ENCODE measurements at places on chromosomes 5 and 9.
A peak's percentile ranks its signal among the peaks of the same experiment; 100 is the strongest.

GRCh38 chr9:110141227-110141793, 66.6 kb downstream of the C9orf152 start:
- DNase-seq: no peak

DNA sequence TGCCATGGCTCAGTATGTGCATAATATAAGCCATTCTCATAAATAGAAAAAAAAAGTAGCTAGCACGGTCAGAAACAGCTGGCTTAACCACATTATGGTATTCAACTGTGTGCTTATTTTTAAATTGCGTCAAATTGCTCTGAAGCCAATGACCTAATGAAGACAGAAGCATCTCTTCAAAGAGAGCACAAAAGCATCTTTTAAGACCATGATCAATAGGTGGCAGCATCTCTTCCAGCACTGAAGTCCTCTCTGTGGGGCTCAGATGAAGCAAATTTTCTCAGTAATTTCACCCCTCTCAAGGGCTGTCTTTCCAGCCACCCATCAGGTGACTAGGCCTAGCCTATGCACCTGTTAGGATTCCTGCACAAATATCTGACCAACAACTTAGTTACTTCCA, 251.4 kb downstream of the GLIS3 start:
- DNase-seq: no peak

DNA sequence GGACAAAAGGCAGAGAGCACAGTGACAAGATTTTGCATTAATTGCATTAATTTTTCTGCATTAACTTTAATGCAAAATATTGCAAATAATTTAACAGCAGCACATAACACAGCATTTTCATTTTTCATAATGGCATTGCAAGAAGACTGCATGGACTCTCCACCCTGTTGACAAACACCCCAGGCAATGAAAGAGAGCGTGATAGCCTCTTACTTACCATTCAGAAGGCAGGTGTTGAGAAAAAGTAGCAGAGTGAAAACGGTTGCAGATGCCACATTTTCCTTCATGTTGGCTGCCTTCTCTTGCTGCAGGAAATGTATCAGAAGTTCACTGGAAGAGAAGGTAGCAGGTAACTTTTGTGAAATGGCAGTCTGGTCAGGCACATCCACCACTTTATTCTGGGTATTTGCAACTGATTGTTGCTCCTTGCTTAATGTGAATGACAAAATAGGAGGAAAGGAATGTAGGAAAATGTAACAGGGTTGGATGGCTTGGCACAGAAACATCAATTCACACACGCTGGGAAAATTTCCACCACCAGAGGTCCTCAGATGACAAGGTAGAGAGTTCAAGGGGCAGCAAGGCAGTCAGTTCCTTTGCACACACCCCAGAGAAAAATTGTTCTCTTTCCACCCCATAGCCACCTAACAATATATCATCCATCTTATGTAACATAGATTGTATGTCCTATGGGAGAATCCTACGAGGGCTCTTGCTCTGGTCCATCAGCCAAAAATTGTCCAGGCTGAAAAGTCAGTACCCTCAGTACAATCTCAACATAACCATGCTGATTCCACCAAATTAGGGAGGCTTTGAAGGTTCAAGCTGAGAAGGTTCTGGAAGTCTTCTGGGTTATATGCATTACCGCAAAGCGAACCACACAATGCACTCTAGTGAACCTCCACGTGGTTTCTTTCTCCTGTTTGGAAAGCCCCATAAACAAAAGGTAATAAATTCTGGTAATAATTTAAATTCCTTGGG, 41.9 kb upstream of the AGXT2 start:
- peak; percentile 2 for DNase-seq

- DNase-seq: no peak
Observed at GRCh38 chr5:31033295-31033694, 160.2 kb upstream of the CDH6 start.

GRCh38 chr5:42875785-42876374, 64.2 kb upstream of the SELENOP start:
- DNase-seq: no peak

DNA sequence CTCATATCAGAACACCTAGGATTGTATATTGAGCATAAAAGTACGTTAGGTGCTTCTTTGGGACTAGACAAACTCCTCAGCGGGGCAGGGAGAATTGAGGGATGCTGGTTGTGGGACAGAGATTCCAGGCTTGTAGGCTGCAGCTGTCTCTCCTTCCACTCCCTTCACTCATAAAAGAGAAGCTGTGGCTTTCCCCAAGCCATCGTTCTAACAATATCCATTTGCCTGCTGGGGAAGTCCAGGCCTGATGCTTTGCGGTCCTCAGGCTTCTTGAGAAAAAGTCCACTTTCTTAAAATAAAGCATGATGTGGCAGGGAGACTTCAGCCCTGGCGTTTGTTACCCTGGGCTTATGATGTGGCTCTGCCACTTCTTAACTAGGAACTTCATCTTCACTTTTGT, 129.3 kb upstream of the OSMR start:
- no peak for DNase-seq

- DNase-seq: no peak
Observed at GRCh38 chr5:59600153-59600552, 293.4 kb downstream of the PDE4D start.

GRCh38 chr9:98877311-98877710, 66.4 kb upstream of the COL15A1 start:
- DNase-seq: no peak

DNA sequence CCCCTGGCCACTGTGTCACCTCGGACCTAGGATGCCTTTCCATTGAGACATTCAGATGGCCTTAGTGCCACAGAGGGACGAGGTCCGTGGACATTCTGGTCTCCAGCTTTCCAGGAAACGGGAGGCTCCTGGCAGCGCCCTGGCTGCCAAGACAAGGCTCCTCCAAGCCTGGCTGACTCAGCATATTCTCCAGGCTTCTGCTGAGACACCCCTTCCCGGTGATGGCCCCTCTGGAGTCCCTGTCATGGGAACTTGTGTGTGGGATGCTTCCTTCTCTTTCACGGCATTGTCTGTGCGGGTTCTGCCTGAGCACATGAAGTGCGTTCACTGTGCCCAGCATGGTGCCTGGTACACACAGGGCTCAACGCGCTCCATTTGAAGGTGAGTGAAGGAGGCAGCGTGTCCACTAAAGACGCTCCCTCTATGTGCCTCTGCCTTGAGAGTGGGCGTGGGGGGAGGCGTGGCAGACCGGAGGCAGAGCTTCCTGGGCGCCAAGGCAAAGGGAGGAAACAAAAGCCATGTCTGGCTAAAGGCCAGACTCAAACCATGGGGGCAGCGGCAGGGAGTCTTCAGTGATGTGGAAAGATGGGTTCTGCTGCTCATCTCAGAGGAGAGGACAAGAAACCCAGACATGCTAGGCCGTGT, 46.4 kb upstream of the PRRC2B start:
- no peak for DNase-seq

- peak; percentile 4 for DNase-seq
Observed at GRCh38 chr5:40503439-40503838, 176.3 kb upstream of the PTGER4 start.

DNA sequence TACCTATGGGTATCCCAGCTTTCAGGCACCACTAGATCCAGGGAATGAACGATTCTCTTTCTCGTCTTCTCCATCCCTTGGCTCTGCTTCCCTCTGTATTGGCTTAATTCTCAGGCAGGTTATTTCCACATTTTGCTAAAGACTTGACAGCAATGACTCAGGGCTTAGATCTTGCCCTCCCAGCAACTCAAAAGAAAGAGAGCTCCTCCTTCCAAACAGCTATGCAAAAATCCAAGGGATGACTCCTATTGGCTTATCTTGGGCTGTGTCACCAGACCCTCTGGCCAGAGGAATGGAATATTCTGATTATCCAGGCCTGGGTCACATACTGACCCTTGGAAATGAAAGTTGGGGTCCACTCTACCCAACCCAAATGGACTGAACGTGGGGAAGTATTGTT, 270.2 kb downstream of the NTRK2 start:
- DNase-seq: no peak

DNA sequence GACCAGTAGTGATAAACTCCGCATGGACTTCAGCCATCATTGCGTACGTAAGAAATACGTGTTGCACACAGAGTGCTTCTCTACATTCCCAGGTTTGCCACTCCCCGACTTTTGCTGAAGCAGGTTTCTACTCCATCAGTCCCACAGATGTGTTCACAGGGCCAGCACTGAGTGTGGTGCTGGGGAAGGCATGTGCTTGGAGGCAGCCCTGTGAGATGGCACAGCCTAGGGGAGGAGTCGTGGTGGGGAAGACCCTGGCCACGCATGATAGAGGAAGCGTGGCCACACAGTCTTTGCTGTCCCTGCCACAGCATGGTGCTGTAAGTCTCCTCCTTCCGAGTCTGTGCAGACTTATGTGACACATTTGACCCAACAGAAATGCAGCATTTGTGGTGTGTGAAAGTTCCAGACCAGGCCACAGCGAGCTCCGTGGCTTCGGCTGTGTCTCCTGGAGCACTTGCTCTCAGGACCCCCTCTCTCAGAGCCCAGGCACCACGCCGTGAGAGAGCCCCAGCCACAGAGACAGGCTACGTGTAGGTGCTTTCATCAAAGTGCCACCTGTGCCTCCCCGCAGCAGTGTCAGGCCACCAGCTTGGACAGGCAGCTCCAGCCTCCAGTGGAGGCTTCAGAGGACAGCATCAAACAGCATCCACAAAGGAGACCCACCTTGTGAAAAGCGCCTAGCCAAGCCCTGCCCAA, 197.8 kb downstream of the AUH start:
- no peak for DNase-seq

GRCh38 chr5:129356846-129357245, 103.3 kb upstream of the ADAMTS19 start:
- DNase-seq: no peak

- DNase-seq: no peak
Observed at GRCh38 chr5:154179846-154180710, 10.5 kb upstream of the GALNT10 start.

- no peak for DNase-seq
Observed at GRCh38 chr5:139104577-139105276, 93.4 kb downstream of the SIL1 start.

- DNase-seq: no peak
Observed at GRCh38 chr9:129749575-129749974, 3.3 kb downstream of the PTGES start.

DNA sequence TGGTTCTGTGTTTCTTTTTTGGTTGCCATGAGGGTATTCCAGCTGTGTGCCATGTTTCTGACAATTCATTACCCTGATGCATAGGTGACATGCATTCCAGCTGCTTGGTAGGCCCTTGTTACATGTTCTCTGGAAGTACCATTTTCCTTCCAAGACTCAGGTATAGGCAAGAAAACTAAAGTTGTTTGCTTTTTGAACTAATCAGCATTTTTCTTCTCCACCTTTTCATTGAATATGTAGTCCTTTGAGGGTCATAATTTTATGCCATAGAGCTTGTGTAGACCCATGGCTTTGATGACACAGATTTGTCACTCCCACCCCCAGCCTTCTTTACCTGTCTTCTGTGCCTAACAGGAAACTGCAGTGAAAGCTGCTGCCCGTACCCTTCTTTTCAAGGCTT, 339.2 kb downstream of the MED10 start:
- DNase-seq: no peak

- DNase-seq: no peak
Observed at GRCh38 chr5:108700930-108701329, 46.8 kb upstream of the FER start.

- DNase-seq: no peak
Observed at GRCh38 chr5:13956471-13956870, 12.0 kb upstream of the DNAH5 start.

- no peak for DNase-seq
Observed at GRCh38 chr9:92480986-92481633, 1.2 kb downstream of the ASPN start.

All from stimulated activated CD8-positive, alpha-beta memory T cell treated with anti-CD3 and anti-CD28 coated beads, Interleukin-12 subunit alpha, Interleukin-12 subunit beta, amount 100 ng/mL, for 4 hours (primary cell).